NCI-H1105 (cell line): ENCODE measurements at places on chromosomes 3 and 15.

DNA sequence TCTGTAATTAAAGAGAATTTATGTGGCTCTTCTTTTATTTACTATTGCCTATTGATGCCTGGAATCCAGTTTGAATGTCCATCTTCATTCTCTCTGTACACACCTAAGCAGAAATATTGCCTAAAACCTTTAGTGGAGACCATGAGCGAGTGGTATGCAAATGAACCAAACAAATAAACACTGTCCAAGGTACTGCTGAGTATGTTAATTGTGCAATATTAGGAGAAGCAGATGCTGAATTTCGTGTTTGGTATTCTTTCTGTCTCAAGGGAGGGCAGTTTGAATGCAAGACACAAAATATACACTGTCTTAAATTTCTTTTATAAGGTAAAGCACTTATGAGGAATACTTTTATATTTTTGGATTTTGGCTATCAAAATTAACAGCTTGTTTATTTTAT, 440.9 kb downstream of the RBMS3 start:
- DNase-seq: no peak

GRCh38 chr3:38643592-38643991, 5.9 kb downstream of the SCN5A start:
- DNase-seq: no peak

DNA sequence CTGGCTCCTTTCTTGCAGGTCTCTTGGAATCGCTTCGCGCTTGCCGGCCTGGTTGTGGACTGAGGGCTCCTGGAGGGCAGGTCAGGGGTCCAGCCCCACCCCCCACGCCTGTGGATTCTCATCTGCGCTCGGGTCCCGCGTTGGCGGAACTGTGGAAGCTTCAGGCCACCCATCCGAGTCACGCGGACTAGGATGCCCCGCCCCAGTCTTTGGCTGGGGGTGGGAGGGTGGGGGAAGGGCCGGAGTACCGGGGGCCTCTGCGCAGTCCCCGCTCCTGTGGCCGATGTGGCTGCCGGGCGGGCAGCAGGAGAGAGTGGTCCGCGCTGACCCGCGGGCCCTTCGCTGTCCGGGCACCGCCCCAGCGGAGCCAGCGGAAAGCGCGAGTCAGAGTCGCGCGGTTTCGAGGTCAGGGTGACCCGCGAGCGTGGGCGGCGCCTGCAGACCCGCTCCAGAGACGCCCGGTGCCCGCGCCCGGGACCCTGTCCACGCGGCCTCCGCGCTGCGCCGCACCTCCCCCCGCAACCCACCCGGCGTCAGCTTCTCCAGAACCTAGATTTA, 114.2 kb downstream of the KLF13 start:
- no peak for DNase-seq

GRCh38 chr3:94146455-94146854, 83.6 kb downstream of the NSUN3 start:
- no peak for DNase-seq

DNA sequence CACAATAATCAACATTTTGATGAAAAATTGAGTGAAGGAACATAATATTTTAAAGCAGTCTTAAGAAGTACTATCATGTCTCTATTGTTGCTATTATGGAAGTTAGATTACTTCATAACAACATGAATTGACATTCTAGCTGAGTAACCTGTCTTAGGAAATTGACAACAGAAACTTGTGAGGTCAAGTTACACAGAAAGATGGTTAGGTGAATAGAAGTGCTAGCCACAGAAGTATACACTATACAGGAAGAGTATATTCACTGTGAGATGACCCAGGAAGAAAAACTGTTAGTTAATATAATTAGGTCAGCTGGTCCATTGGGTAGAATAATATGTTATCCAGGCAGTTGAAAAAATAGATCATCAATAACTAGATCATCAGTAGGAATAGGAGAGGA, 31.2 kb downstream of the MLF1 start:
- no peak for DNase-seq

GRCh38 chr15:88617790-88618189, 3.4 kb upstream of the AEN start:
- no peak for DNase-seq

DNA sequence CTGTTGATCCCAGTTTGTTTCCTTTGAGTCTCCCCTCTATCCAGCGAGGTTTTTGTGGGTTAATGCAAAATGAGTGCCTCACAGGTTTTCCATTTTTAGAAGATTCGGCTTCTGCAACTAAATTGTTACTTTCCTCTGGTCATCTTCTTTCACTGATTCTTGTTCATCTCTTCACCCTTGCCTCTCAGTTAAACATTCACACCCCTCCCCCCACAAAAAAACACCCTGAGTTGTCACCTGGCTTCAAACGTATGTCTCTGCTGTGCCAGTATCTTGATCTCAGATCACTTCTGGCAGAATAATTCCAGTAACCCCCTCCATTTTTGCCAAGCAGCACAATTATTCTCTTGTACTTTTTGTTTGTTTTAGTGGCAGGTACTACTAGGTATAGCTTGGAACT, 12.3 kb upstream of the CLDN16 start:
- DNase-seq: no peak

DNA sequence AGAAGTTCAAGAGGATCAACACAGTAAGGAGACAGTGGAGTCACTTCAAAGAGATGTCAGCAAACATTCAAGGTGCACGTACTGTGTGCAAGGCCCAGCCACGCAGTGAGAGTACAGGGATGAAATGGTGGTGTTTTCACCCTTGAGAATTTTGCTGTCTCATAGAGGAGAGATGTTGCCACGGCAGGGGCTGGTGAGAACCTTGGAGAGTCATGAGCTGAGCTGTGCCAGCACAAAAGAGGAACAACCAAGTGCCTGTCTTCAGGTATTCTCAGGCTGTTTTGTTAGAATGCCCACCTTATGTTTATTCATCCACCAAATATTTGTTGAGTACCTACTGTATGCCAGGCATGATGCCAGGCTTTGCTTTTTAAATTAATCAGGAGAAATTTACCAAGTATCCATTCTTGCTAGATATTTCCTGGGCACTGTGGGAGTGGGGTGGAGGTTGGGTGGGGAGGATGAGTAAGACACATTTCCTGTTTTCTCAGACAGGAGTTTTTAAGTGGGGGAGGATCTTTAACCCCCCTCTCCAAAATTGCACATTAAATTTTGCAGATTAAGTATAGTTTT, 72.6 kb downstream of the SLC6A11 start:
- DNase-seq: no peak

DNA sequence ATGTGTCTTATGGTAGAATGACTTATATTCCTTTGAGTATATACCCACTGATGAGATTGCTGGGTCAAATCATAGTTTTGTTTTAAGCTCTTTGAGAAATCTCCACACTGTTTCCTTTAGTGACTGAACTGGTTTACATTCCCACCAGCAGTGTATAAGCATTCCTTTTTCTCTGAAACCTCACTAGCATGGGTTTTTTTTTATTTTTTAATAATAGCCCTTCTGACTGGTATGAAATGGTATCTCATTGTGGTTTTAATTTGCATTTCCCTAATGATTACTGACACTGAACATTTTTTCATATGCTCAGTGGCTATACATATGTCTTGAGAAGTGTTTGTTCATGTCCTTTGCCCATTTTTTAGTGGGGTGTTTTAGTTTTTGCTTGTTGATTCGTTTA, 494.3 kb downstream of the SQOR start:
- DNase-seq: no peak

DNA sequence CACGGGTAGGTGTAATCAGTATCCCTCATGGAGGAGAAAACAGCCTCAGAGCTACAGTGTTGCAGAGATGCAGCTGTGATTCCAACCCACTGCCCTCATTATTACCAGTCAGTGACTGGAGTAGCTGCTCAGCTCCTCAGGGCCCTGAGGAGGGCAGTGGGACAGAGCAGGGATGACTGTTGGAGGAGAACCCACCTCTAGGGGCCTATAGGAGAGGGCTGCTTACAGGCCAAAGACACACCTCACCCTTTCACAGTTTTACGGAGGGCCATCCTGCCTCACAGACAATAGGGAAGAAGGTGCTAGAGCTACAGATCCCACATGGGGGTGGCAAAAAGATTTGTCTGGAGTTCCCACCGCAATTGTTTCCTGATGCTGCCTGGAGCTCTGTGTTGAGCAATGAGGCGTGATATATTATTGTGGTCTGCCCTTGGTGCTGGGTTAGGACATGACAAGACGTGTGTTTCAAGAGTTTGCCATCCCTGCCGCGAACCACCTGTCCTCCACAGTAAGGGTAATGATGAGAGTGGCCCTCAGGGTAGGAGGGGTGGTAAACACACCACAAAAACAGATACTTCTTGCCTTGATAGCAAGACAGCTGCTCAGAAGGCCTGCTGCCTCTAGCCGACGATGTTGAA, 140.5 kb upstream of the TPM1 start:
- no peak for DNase-seq

DNA sequence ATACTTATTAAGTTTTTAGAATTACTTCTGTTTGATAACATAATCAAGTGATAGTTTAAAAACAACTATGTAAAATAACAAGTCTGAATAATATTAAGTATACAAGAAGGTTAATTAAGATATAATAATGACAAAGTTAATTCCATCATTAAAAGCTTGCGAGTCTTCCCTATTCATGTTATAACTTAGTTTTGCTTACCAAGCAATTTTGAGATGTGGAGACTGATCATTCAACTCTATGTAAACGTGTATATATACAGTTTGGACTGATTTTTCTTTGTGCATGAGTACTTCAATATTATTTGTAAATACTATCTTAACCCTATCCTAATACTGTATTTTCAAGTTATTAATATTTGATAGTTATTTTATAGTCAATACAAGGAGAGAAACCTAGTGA, 870.9 kb downstream of the GBE1 start:
- no peak for DNase-seq

DNA sequence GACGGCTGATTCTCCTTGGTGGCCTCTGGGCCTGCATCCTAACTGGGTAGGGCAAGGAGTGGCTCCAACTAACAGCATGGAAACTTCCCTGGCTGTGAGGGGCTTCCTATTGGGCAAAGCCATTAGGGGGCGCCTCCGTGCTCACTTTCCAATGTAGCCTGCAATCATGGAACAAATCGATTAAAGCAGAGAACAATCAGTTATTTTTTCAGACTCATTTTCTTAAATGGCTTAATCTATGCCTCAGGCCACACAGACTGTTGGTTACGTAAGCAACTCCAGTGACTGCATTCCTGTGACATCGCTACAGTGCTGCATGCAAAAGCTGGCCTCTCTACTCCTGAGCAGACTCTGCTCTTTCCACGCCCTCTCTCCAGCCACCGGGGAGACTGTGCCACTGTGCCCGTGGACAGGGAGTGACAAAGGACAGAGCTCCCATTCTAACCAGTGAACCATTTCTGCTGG, 278.9 kb downstream of the KLF13 start:
- DNase-seq: no peak

DNA sequence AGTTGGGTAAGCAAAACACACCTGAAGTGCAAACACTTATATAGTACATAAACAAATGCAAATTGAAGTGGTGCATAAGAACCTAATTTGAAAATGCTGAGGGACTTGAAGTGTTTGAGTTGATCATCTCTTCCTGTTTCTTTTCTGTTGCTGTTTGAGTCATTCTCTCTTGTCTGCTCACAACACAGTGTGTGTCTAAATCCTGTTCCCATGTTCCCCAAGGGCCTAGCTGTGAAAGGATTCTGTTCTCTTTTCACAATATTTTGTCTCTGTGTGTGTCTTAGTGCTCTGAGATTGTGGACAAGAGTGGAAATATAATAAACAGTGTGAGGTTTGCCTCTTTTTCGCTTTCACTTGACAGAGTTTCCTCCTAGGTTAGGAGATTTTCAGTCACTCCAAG, 6.1 kb downstream of the CD96 start:
- DNase-seq: no peak

DNA sequence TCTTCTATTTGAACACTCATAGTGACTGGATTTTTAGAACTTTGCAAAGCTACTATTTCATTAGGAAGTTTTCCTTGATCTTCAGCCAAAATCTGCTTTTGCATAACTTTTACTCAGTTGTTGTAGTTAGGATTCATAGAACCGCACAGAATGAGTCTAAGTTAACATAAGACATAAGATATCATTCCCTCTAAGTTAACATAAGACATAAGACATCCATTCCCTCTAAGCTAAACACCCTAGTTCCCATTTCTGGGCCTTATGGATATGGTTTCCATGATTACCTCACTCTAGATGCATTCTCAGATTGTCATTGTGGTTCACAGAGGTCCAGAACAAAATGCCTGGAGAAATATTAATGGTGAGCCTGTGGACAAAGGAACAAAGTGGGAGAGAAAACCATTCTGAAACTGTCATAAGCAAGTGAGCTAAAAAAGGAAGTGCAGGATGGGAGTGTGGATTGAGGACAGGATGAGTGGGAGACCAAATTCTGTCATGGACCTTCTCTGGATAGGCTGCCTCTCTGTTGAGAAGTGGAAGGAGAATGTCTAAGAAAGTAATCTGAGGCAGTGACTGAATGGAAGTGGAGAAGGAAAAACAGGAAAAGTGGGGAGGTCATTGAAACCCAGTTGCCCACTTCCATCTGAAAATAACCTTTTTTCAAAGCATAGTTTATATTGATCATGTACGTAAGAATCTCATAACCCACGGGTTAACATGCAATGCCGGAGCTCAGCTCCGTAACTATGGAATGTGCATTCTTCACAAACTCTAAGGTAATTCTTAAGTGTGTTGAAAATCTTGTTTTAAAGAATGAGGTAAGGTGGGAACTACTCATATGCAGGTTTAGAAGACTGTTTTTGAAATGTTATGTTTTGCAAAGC, 37.4 kb upstream of the SECISBP2L start:
- no peak for DNase-seq

DNA sequence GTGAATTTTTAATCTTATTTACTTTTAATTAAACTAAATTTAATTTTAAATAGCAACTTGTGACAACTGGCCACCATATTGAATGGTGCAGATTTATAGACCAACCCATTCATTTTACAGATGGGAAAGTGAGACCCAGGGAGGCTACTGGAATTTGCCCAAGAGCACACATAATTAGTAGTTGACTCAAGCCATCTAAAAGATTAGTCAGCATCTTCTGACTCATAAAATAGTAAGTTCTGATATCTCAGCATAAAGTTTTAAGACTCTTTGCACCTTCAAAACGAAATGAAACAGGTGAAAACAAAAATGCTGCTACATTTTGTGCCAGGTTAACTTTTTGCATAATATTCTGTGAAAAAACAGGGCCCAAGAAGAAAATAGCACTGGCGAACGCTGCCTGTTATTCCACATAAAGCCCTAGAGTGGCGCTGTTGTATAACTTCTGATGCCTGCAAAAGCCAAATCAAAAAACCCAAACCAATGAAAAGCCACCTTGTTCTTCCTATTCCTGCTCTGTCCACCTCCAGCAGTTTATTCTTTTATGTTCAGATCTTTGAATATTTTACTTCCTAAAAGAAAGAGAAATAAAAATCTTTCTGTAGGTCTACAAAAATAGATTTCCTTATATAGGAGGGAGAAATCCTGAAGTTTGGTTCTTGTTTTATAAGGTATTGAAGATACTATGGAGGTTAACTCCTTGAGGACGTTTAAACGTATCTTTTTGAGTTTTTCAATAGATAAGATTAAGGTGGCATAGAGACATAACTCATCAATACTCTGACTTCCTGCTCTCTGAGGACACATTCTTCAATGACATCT, 62.8 kb downstream of the OTOL1 start:
- peak; percentile 55 for DNase-seq

DNA sequence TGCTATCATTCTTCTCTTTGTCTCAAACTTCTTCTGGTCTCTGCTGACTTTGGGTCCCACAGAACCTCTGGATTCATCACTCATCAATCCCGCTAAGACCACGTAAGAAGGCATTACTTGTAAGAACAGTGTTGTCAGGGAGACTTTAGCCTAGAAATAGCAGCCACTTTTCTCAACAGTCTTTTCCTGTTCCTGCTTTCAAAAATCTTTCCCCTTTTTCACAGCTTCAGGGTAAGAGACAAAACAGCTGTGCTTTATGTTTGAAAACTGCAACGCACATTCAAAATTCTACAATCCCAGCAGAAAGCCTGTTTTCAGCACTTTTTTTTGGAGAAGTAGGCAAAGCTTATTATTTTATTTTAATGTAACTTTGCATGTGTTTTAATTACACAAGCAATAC, 42.0 kb upstream of the FAM98B start:
- DNase-seq: no peak
